ENCODE measurements at places on chromosomes 6 and 20.
A peak's percentile ranks its signal among the peaks of the same experiment; 100 is the strongest.

GRCh38 chr20:57346477-57346876 lies 4.6 kb upstream of the RAE1 start:
- peak; percentile 66 for DNase-seq

GRCh38 chr6:167470836-167471547 lies 146.1 kb downstream of the TTLL2 start:
- DNase-seq = no peak

GRCh38 chr6:169106176-169106575 lies 147.5 kb downstream of the THBS2 start:
- DNase-seq = no peak

GRCh38 chr20:57605878-57606277 lies 14.3 kb downstream of the ZBP1 start:
- no peak for DNase-seq

- DNase-seq = no peak
These were observed 72.4 kb downstream of the ADTRP start for GRCh38 chr6:11706171-11706570.

DNA sequence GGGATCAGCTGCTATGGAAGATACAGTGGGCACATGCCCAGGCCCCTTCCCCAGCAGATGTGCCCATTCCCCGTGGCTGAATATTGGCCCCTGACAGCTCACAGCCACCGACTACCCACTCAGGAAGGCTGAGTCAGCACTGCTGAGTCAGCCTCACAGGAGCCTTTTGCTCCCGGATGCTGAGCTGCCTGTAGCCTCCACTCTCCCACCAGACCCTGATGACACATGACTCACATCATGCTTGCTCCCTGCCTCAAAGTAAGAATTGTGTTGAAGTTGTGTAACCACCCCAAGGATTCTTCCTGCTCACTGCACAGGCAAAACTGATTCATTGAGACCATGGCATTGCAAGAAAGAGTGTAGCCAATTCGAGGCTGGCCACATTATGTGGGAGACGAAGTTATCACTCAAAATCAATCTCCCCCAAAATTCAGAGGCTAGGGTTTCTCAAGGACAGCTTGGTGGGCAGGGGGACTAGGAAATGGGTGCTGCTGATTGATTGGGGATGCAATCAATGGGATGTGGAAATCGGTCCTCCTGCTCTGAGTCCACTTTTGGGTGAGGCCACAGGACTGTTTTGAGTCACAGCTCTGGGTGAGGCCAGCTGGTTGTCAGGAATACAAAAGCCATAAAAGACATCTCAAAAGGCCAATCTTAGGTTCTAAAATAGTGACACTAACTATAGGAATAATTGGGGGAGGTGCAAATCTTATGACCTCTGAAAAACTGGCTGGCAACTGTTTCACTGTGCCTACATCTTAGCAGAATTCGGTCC lies 556.6 kb upstream of the CDH4 start:
- DNase-seq = peak; percentile 36

GRCh38 chr20:51790256-51790655 lies 12.1 kb downstream of the SALL4 start:
- DNase-seq = no peak

DNA sequence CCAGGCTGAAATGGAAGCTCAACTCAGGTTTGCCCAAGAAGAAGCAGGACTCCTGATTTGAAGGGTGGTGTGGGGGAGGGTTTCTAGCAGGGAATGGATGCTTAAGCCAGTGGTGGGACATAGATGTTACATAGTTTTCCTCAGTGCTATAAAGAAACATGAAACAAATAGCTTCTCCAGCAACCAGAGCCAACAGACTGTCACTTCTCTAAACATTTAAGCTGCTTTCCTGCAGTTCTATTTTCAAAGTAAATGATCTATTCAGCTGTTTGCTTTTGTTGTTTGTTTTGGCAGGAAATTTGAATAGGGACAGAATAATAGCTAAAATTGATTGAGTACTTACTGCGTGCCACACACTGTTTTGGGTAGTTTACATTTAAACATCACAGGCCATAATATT lies 169.0 kb downstream of the UST start:
- no peak for DNase-seq

GRCh38 chr6:20918868-20919267 lies 384.6 kb downstream of the CDKAL1 start:
- DNase-seq = no peak

GRCh38 chr6:38450717-38451116 lies 189.0 kb downstream of the BTBD9 start:
- DNase-seq = no peak

GRCh38 chr6:37175332-37176267 lies 5.6 kb downstream of the PIM1 start:
- DNase-seq = no peak

DNA sequence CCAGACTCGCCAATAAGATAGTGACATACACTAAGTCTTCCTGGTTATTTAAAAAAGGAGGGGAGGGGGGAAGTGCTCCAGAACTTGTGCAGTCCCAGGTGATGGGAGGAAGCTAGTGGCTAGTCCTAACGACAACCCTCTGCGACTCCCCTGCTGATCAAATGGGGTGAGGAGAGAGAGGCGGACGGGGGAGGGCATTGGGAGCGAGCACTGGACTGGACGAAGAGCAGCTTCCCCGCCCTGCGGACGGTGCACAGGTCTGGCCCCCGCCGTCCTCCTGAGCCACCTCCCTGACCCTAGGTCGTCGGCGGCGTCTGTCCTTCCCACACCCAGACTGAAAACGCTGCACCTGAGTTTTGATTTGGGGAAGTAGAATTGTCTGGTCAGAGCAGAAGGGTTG lies 2.2 kb upstream of the OLIG3 start:
- no peak for DNase-seq

DNA sequence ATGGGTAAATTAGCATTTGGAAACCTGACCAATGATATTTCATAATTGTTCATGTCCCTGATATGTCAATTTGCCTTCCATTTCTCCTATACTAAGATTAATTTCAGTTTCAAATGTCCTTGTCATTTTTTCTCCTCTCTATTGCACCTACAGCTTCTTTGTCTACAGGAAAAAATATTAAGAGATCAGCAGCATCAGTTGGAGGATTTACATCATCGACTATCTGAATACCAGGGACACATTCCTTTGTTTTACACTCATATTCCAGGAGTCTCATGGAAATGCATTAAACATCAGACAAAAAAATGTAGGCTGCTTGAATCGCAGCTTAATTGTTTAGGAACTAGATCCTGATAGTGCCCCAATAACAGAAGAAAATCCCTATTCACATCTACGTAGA lies 188.2 kb downstream of the PRKN start:
- DNase-seq = no peak

DNA sequence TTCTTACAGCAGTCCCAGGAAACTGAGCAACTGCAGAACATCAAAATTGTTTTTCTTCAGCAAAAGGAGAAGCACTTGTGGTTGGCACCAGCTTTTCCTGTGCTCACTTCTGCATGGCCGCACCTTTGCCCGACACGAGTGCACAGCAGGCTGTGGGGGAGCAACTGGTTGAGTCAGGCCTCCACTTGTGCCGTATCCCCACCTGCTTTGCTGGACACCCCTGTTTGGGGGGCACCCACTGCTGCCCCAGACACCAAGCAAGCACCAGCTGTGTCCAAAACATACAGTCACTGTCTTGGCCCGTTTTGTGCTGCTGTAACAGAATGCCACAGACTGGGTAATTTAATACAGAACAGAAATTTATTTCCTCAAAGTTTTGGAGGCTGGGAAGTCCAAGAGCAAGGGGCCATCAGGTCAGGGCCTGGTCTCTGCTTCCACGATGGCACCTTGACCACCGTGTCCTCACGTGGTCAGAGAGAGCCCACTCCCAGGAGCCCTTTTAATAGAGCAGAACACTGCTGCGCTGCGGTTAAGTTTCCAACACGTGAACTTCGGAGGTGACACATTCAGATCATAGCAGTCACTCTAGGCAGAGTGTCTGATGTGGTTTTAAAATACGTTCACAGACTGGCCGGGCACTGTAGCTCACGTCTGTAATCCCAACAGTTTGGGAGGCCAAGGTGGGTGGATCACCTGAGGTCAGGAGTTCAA lies 8.7 kb upstream of the GMEB2 start:
- DNase-seq = no peak

DNA sequence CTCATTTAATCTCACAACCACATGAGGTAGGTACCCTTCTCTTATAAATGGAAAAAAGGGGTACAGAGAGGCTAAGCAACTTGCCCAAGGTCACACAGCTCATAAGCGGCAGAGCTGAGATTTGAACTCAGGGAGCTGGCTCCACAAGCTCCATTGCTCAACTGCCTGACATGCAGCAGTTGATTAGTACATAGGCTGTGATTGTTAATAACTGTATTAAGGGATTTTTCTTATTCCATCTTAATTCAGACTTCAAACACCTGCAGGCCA lies 6.6 kb downstream of the CCN5 start:
- DNase-seq = no peak
